Neural crest cell (in vitro differentiated cells): ENCODE measurements at places on chromosomes 2 and 18.

GRCh38 chr2:125681976-125682805, 973.8 kb upstream of the GYPC start:
- DNase-seq, result no peak

GRCh38 chr2:231241755-231242507, 43.5 kb downstream of the ARMC9 start:
- no peak for DNase-seq

GRCh38 chr2:237500681-237501424, 13.8 kb downstream of the MLPH start:
- no peak for DNase-seq

DNA sequence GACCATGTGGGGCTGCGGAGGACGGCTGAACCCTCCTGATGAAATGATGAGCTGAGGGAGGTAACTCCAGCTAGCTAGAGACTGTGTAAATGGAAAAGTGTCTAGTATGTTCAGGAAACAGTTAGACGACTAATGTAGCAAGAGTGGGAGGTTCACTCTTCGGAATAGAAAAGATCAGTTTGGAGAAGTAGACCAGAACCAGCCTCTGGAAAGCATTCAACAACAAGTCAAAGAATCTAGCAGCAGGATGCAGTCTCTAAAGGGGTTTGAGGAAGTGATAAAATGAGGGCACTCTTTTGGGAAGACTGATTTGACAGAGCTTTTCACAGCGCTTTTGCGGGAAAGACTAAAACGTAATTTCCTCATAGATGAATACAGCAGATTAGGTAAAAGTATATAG, 79.6 kb downstream of the GAREM1 start:
- DNase-seq, result no peak

GRCh38 chr2:132757676-132758075, 87.7 kb upstream of the LYPD1 start:
- no peak for DNase-seq

DNA sequence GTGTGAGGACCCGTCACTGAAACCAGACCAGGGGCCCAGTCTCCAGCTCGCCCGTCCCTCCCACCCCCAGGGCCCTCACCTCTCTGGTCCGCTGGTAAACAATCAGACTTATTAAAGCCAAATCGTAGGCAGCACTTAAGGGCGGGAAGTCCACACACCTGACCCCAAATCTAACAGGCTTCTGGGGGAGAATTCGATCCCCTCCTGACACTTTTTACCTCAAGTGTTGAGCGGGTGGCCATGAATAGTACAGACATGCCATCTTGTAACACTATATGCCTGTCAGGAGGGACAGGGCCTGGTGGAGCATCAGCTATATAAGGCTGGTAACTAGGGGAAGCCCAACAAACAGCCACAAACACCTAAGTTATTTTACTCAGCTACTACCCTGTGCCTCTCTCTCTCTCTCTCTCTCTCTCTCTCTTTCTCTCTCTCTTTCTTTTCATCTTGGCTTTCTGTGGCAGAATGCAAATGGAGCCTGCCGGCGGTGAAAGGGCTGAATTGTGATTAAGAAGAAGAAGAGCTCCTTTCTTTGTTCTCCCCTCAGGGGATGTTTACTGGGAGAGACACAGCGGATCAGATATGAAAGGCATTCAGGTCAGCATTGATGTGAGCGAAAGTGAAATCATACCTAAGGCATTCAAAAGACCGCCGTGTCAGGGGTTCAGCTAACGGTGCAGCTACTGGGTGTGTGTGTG, 9.5 kb downstream of the ZEB2 start:
- DNase-seq, result no peak

DNA sequence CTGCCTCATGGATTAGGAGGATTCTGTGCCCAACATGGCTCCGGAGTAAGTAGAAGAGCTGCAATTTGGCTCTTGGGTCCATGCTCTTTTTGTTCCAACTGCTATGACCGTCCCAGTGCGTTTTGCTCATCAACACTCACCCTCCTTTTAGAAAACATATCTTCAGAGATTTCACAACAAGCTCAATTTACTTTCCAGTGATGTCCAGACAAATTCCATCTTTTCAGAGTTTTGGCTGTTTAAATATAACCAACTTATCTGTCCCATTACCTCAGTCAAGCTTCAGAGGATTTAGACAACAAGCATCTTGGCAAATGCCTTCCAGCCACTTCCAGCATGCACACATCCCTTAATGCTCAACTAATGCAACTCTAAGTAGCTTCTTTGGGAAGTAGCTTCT, 6.9 kb upstream of the SLC14A2 start:
- no peak for DNase-seq

DNA sequence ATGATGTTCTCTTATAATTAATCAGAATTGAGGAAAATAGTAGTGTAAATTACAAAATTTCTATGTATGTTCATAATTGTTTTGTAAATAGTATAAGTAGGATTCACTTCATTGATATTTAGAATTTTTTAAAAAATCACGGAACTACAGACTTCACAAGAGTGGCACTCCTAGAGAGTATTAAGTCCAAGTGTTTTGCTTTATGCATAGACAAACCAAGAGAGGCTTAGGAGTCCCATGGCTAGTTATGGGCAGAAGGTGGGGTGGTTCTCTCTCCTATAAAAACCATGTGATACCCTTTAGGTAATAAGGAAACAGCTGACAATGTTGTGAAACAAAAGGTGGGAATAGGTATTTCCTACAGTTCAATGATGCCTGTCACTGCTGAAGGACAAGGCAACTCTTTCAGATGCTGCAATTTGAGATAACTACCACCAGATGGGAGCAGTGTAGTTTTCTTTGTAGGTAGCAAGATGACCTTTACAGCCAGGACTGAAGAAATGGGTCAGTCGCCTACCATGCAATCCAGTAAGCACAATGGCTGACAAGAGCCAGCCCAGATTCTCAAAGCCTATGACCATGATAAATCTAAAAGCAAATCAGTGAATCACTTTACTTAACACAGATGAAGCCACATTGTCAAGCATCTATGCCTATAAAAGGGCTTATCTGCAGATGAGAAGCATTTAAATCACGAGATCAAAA, 83.9 kb downstream of the AAK1 start:
- DNase-seq, result no peak

DNA sequence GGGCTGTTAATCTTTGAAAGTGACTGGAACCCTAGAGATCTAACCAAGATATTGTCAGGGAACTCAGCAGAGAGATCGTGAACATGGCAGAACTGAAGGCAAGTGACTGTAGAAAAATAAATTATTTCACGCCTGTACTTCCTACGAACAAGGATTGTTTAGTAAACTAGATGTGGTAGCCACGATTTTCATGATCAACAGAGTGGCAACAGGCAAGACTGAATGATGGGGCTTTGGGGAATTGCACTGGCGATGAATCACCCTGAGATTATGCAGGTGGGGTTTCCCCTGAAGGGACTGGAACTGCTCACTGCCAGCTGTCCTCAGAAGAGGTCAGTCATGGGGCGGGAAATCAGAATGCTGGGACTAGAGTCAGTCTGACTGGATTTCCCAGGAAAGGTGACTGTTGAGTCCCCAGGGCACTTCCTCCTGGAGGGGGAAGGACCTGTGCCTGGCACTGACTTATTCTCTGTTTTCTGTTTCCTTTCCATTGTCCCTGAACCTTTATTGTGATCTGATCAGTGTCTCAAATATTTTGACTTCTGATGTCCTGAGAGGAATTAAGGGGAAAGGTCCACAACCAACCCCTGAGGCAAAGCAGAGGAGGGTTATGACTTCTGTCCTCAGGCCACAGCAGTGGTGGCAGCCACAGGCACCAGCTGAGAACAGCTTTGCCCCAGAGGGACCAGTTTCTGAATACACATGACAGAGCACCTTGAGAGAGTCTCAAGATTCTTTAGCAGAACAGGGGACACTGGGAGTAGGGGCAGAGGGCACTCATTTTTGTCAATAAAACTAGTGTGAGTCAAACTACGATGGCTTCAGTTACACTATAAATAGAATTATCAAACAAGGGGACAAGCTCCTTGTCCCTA, 70.0 kb downstream of the NAB1 start:
- no peak for DNase-seq

DNA sequence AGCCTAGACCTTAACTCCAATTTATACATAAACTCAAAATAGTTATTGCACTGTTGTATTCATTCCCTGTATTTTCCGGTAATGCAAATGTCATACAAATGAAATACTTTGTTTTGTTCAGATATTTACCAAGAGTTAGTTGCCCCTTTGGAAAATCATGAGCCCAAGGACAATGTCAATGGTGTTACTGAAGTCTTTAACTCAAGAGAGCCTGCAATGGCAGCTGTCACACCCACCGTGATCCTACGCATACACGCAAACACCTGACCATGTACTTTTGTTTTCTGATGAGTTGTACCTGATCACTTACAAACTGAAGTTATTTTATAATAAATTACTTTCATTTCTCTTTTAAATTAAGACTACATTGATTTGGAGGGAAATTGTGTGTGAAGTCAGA, 11.7 kb upstream of the WIPF1 start:
- no peak for DNase-seq

- no peak for DNase-seq
These were observed 133.4 kb upstream of the ITGA6 start for GRCh38 chr2:172293952-172294351.

DNA sequence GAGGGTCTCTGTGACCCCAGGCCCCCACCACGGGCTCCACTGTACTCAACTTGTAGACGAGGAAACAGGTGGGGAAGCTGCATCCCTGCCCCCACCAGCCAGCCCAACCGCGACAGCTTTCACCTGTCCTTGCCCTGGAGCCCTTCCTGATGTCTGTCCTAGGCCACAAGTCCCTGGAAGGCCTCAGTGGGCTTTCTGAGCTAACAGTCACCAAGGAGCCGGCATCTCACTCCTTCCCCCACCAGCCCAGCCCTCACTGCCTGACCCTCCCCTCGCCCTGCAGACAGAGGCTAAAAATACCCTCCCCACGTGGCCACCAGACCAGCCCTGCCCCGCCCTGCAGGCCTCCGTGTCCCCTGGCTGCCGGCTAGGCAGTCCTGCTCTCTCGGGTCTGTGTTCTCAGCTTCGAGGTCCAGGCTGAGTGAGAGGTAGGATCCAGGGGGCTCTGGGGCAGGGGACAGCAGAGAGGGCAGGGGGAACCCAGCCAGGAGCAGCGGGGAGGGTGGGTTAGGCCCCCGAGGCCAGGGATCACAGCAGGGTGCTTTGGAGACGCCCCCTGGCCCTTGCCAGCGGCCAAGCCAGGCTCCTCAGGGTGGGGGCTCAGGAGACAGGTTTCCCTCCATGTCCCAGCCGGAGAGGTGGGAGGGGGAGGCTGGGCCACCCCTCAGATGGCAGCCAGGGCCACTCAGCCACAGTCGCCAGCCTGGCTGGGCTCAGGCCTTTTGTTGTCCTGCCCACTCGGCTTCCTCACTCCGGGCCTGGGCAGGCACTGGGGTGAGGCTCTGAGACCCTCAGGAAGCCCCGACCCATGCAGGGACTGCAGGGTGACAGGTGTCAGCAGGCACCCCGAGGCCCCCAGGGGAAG, at the start of gene KLHL30:
KLHL30 (plus strand) TSS at position 338 of the 865 bp plus-strand sequence. CDS start 2,087 bp downstream, outside the sequence.
- DNase-seq, result no peak

GRCh38 chr18:30440351-30440750, 602.2 kb downstream of the DSC3 start:
- no peak for DNase-seq

GRCh38 chr2:111025288-111025687, 95.4 kb upstream of the BCL2L11 start:
- no peak for DNase-seq

- no peak for DNase-seq
These were observed 30.3 kb downstream of the ZC3H15 start for GRCh38 chr2:186516396-186516795.

GRCh38 chr2:231263118-231263831, 64.8 kb downstream of the ARMC9 start:
- no peak for DNase-seq

GRCh38 chr18:22800551-22800951, 132.6 kb upstream of the RBBP8 start:
- no peak for DNase-seq

DNA sequence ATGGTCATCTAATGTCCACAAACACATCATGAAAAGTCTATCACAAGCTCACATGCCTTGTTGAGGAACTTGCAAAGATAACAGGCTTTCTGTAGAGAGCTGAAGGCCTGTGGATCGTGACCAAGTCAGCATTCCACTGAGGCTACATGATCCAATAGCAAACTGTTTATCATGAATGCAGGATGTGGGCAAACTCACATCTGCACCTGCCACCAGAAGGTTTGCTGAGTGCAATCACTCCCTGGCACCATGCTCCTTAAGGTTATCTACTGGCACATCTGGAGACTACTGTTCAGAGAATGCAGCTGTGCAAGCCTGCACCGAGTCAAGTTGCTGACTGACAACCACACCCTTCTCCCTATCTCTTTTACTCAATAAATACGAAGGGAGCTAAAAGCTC, 67.3 kb upstream of the ACAA2 start:
- DNase-seq, result no peak

GRCh38 chr18:23661735-23662308, 889 bp downstream of the ANKRD29 start:
- DNase-seq, result no peak

GRCh38 chr2:182426082-182426917, 536 bp downstream of the PDE1A start:
- no peak for DNase-seq

GRCh38 chr2:166610180-166610912, 116.3 kb upstream of the SCN7A start:
- DNase-seq, result no peak

GRCh38 chr2:46549166-46549844, 69.9 kb downstream of the TMEM247 start:
- no peak for DNase-seq

GRCh38 chr2:28768952-28769351, 17.3 kb downstream of the PPP1CB start:
- no peak for DNase-seq

DNA sequence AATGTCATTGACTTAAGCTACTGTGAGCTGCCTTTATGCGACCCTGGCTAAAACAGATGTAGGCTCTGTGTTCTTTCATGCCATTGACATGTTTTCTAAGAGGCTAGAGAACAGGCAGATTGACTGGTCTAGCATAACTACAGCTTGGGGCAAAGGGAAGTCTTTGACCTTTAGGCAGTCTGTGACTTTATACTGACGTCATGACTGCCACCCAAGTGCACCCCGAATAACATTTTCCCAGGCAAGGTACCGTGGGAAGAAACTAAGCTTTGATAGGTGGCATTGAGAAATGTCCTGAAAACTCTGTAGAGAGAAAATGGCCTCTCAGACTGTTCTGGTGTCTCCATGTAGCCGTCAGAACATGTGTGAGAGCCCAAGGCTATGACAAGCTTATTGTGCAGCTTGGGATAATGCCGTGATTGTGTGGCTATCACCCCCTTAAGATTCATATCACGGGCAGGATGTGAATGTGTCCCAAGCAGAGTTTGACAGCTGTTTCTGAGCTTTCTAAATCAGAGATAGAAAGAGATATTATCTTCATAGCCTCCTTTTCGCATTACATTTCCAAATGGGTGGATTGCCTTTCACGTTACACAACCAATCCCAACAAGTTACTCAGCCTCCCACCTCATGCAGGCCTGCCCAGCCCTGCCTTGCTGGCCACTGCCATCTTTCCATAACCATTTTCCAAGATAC, 672.2 kb upstream of the ACVR2A start:
- no peak for DNase-seq

- no peak for DNase-seq
These were observed 98.6 kb downstream of the GALNT1 start for GRCh38 chr18:35680139-35680551.

- DNase-seq, result no peak
These were observed 355.2 kb downstream of the CMPK2 start for GRCh38 chr2:6510532-6510931.
